ENCODE measurements at places on chromosomes 7 and 10.

GRCh38 chr10:94038024-94038423, 44.3 kb downstream of the PLCE1 start:
- no peak for DNase-seq

- DNase-seq = no peak
Observed at GRCh38 chr7:6306471-6306870, 34.0 kb upstream of the CYTH3 start.

DNA sequence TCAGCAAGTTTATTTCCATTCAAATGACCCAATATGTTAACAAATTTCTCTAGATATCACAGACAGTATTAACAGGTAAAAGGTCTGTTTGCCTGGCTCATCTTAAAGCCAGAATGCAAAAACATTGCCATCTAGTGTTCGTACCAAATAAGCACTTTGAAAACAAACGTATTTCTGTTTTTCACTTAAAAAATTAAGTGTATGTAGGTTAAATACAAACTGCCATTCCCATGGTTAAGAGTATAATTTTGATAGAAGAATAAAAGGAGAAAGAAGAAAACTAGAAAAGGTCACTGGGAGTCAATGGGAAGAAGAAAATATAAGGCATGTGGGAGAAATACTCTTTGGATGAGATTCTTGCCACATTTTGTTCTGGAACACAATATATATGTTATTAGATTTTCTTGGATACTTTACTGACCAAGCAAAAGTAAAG, 51.0 kb downstream of the ORC5 start:
- DNase-seq = no peak

DNA sequence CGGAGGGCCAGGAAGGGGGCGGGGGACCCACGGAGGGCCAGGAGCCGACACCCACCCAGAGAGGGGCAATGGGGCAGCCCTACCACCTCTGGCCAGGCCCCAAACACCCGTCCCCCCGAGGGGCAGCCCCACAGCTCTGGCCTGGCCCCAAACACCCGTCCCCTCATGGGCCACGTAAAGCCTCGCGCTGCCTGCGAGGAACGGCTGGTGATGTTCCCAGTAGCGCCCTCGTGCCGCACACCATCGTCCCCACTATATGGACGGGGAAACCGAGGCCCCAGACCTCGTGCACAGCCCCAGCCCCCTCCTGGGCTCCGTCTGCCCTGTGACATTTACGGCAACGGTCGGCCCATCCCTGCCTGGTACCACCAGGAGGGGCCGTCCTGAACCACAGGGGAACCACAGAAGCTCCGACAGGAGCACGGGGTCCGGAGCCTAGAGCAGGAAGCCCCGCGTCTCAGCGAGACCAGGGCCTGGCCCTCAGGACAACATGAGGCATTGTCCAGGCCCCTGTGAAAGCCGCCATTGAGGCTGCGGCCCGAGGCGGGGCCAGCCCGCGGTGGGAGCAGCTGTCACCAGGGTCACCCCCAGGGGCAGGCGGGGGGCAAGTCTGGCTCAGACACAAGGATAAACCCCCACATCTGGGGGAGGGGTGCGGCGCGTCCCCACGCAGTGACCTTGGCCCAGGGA, 35.6 kb downstream of the GET4 start:
- DNase-seq = no peak

GRCh38 chr10:69439813-69440506, 11.3 kb upstream of the TSPAN15 start:
- DNase-seq = no peak

GRCh38 chr10:113000876-113001598, 51.0 kb downstream of the TCF7L2 start:
- DNase-seq = no peak

- no peak for DNase-seq
Observed at GRCh38 chr10:13110908-13111307, 10.9 kb downstream of the OPTN start.

- DNase-seq = no peak
Observed at GRCh38 chr10:52145636-52146035, 168.4 kb upstream of the DKK1 start.

- no peak for DNase-seq
Observed at GRCh38 chr7:25118048-25118753, 6.9 kb downstream of the CYCS start.

DNA sequence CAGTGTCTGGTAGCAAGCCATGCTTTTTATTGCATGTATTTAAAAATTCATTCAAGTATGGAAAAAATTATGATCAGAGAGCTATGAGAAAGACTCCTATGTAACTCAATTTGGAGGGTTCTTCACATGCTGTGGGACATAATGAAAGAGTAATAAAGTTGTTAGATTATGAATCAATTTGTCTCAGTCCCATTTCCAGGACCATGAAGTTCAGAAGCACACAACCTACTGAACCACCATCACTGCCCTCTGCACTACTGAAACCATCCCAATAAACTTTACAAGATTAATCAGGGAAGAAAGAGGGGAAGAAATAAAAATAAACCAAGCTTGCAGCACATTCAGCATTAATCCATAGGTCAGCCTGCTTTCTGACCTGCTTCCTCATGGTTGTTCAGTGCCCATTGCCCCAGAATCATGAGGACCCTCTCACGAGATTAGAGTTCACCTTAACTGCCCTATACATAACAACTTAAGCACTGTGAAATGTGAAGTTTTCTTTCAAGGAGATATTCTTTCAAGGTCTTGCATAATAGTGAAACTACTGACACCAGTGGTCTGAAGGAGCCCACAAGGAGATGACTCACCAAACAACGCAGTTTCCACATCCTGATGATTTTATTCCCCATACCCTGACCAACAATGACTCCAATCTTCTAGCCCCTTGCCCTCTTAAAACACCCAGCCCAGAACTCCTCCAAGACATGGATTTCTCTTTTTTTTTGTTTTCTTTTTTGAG, 171.5 kb upstream of the ADCY1 start:
- DNase-seq = no peak

- DNase-seq = no peak
Observed at GRCh38 chr7:135879233-135879632, 97.9 kb downstream of the MTPN start.

DNA sequence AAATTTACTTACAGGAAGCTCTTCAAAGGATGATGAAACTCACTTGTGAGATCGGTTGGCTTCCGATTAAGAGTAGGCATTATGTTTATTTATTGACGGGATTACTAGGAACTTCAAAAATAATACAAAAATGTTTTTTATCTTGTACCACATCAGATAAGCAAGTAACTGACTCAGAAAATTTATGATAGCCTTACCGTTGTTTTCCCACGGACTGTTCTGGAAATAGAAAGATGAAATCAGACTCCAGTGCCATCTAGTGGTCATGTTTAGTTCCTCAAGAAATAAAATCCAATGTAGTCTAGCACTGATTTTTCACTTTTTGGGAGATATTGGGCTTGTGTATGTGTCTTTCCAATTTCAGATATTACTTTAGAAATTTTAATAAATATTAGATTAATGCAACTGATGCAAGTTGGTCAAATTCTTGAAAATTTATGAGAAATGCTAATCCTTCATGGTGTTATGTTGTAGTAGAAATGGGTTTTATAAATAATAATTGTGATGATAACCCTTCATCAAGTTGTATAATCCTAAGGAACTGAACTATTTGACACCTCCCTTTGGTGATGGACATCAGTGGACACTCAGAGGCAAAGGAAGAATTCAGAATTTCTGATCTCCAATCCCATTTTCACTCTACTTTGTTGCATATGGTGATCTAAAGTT, 168.8 kb downstream of the TMEM26 start:
- no peak for DNase-seq

DNA sequence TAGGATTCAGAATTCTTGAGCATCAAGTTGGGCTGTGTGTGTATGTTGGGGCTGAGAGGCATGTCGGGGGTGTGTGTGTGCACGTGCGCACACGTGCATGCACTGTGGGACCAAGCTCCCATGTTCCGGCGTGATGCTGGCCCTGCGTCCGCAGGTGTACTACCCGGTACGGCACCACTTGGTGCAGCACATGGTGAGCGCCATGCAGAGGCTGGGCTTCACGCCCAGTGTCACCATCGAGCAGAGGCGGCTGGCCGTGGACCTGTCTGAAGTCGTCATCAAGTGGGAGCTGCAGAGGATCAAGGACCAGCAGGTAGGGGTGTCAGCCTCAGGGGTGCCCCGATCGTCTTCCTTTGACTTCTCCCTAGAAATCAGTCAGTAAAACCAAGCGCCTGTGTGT, 77.7 kb downstream of the TRRAP start:
- DNase-seq = no peak

- DNase-seq = no peak
Observed at GRCh38 chr10:17984563-17984962, 32.8 kb downstream of the SLC39A12 start.

DNA sequence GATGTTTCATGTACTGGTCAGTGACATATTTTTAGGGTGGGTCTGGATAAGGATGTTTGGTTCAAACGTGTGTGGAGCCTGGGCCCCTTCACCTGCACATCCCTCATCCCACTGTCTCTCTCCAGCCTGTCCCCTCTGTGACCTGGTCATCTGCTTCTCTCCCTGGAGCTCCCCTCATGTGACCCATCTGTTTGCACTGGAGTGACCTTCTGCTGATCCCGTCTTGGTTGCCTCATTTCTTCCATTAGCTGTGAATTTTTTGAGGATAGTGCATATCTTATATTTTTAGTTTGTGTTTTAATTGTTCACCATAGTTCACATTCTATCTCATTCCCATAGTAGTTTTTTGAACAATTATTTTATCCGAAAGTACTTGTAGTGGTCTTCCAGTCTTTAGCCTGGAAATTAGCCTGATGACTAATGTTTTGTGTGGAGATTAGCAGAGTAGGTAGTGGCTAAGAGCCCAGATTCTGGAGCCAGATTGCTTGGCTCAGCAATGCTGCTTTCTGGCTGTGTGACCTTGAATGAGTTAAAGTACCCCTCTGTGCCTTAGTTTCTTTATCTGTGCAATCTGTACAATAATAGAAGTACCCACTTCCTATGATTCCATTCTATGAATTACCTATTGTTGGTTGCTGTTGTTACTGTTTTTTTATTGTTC, 224.5 kb downstream of the LRMDA start:
- DNase-seq = no peak
